ENCODE measurements at places on chromosomes 2 and 18. TPM values are rescaled to one million over a fixed set of nuclear protein-coding genes. Genes with fewer than 3 reads are reported as not detected.

- no peaks in the 10 kb centered on the region for H3K36me3 ChIP-seq
- no peak overlapping the region for H3K27ac ChIP-seq
- peaks cover 68% of the 10 kb centered on the region for H3K4me1 ChIP-seq
- no peak for DNase-seq
These were observed 98.7 kb upstream of the THOC1 start for GRCh38 chr18:366466-367061.

GRCh38 chr2:226690461-226691024 lies 109.1 kb downstream of the IRS1 start:
- no peak for DNase-seq
- H3K4me3 ChIP-seq, result no peak overlapping the region
- no peak overlapping the region for H3K27ac ChIP-seq

GRCh38 chr2:3025261-3025660 lies 352.4 kb downstream of the EIPR1 start:
- no peak for DNase-seq
- no peaks in the 10 kb centered on the region for H3K4me1 ChIP-seq
- no peaks in the 10 kb centered on the region for H3K36me3 ChIP-seq
- no peak overlapping the region for H3K4me3 ChIP-seq
- no peak overlapping the region for H3K27ac ChIP-seq
- peaks cover 4% of the 10 kb centered on the region for H3K27me3 ChIP-seq

DNA sequence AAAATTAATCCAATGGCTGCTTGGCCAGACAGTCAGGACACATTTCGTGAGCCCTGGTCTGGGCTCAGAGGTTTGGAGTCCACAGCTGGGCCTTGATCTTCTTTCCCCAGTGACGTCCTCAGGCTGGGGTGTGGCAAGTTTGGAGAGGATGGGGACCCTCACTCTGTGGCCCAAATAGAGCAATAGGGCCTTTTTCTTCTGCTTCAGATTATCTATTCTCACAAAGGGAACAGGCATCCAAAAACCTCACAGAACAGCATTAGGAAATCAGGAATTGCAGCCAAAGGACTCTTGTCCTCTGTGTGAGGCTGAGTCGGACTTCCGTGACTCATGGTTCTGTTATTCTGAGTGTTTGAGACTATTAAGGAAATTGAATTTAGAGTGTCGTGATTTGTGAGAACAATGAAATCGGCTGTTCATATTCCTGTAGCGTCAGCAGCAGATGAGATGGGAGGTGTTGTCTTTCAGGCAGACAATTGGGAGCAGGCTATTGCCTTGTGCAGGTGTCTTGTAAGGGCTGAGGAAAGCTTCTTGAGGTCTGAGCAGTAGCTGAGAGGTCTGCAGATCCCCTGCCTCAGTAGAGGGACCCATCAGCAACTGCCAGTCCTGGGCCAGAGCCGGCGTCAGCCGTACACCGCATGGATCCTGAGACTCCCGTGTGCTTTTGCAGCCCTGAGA lies 113.8 kb downstream of the SH3RF3 start:
- H3K27me3 ChIP-seq, result peaks cover 13% of the 10 kb centered on the region
- peak overlapping the region; percentile 88 for H3K27ac ChIP-seq
- peaks cover 57% of the 10 kb centered on the region for H3K4me1 ChIP-seq
- DNase-seq, result peak; percentile 83
- H3K4me3 ChIP-seq, result peak overlapping the region; percentile 28

DNA sequence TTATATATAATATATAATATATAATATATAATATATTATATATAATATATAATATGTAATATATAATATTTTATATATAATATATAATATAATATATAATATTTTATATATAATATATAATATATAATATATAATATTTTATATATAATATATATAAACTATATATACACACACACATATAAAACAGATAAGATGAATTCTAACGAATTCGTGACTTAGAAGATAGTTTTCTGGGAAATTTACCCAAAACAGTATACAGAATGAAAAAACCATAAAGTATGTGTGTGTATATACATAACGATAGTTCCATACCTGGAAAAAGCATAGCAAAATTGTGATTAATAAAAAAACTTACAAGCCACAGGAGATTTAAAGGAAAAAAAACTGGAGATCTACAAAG lies 80.6 kb downstream of the THADA start:
- no peak overlapping the region for H3K27ac ChIP-seq
- no peak overlapping the region for H3K4me3 ChIP-seq
- peaks cover 8% of the 10 kb centered on the region for H3K36me3 ChIP-seq
- no peaks in the 10 kb centered on the region for H3K27me3 ChIP-seq
- H3K4me1 ChIP-seq, result peaks cover 48% of the 10 kb centered on the region

GRCh38 chr2:97844311-97844859 lies 131.0 kb downstream of the ZAP70 start:
- no peak for DNase-seq
- H3K27me3 ChIP-seq, result no peaks in the 10 kb centered on the region
- no peak overlapping the region for H3K27ac ChIP-seq
- no peak overlapping the region for H3K4me3 ChIP-seq
- peaks cover 22% of the 10 kb centered on the region for H3K36me3 ChIP-seq

DNA sequence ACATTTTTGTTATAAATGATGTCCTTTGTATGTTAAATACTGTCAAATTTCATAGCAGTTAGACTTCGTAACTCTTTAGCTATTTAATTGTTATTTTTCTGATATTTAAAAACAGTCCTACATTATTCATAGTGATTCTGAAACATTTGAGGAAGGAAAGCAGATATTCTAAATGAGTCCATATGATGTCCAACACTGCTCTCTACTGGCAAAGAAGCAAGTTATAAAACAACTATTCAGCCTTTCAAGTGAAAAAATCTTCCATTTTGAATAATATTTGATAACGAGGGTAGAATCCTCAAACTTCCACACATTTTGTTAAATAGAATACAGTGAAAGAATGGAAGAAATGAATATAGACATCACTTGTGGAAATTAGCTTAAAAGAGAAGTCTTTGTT lies 220.8 kb downstream of the GULP1 start:
- H3K4me3 ChIP-seq, result no peak overlapping the region
- peaks cover 12% of the 10 kb centered on the region for H3K4me1 ChIP-seq
- peaks cover 1% of the 10 kb centered on the region for H3K27me3 ChIP-seq
- no peaks in the 10 kb centered on the region for H3K36me3 ChIP-seq

- no peak overlapping the region for H3K4me3 ChIP-seq
- H3K27ac ChIP-seq, result no peak overlapping the region
- peaks cover 5% of the 10 kb centered on the region for H3K27me3 ChIP-seq
- H3K36me3 ChIP-seq, result no peaks in the 10 kb centered on the region
- peaks cover 20% of the 10 kb centered on the region for H3K4me1 ChIP-seq
- peak; percentile 13 for DNase-seq
These were observed 27.8 kb upstream of the TTC39C start for GRCh38 chr18:23986600-23987359.

GRCh38 chr2:228516019-228516418 lies 334.5 kb upstream of the SPHKAP start:
- no peaks in the 10 kb centered on the region for H3K36me3 ChIP-seq
- no peaks in the 10 kb centered on the region for H3K27me3 ChIP-seq
- H3K27ac ChIP-seq, result no peak overlapping the region
- no peak overlapping the region for H3K4me3 ChIP-seq

DNA sequence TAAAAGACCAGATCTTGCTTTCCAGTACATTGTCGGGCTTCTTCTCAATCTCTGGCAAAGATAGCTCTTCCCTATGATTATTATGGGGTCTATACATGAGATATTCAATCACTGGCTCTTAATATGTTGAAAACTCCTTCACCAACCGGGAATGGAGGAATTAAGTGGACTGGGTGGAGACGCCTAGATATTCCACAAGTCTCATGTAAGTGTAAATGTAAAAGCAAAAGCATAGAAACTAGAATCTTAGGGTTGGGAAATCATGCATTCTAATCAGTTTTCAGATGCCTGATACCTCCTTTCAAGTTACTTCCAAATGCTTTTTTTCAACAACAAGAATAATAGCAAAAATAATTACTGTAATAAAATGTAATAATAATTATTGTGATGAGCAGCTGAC lies 38.0 kb downstream of the DPP4 start:
- H3K27me3 ChIP-seq, result no peaks in the 10 kb centered on the region
- H3K4me3 ChIP-seq, result no peak overlapping the region
- H3K4me1 ChIP-seq, result no peaks in the 10 kb centered on the region
- no peak for DNase-seq

- no peak overlapping the region for H3K27ac ChIP-seq
- no peaks in the 10 kb centered on the region for H3K36me3 ChIP-seq
- H3K4me1 ChIP-seq, result peaks cover 13% of the 10 kb centered on the region
- H3K4me3 ChIP-seq, result no peak overlapping the region
- no peak for DNase-seq
- peaks cover 8% of the 10 kb centered on the region for H3K27me3 ChIP-seq
These were observed 130.2 kb downstream of the OSR1 start for GRCh38 chr2:19228181-19228593.

DNA sequence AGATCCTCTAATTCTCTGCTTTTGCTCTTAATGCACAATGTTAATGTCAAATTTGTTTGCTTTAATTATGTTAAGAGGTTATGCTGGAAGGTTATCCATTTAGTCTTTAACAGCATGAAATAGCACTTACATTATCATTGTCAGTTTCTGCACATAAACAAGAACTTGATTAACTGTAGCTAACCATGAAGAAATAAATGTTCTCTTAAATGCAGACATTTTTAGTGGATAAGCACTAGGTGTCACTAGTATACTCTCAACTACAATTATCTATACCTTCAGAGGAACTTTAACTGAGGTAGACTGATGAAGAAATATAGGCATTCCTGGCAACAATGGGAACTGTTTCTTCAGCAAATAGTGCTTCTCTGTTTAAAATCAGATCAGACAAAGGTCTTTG lies 178.8 kb upstream of the CHST9 start:
- no peaks in the 10 kb centered on the region for H3K36me3 ChIP-seq
- no peaks in the 10 kb centered on the region for H3K27me3 ChIP-seq
- H3K4me1 ChIP-seq, result no peaks in the 10 kb centered on the region
- H3K4me3 ChIP-seq, result no peak overlapping the region
- no peak for DNase-seq
- H3K27ac ChIP-seq, result no peak overlapping the region

DNA sequence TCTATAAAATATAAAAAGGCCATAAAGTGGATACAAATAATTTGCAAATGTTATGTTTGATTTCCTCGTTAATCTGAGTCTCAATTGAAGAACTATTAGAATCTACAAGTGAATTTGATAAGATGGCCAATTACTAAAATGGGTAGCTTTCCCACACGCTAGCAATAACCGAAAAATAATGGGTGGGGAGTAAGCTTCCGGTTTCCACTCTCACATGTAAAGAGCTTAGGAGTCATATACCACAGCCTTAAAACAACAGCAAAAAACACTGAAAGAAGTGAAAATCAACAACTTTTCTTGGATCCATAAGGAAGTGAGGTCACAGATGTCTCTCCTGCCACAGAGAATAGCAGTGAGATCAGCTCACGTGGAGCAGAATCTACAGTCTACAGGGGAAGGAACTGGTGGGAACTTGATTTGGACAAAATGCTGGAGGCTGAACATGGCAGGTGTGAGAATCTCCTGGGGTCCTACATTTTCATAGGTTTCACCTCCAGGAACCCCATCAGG lies 18.6 kb downstream of the THAP4 start:
- H3K27me3 ChIP-seq, result no peaks in the 10 kb centered on the region
- H3K27ac ChIP-seq, result no peak overlapping the region
- peaks cover 6% of the 10 kb centered on the region for H3K4me1 ChIP-seq
- H3K4me3 ChIP-seq, result no peak overlapping the region
- peaks cover 32% of the 10 kb centered on the region for H3K36me3 ChIP-seq
- DNase-seq, result no peak

DNA sequence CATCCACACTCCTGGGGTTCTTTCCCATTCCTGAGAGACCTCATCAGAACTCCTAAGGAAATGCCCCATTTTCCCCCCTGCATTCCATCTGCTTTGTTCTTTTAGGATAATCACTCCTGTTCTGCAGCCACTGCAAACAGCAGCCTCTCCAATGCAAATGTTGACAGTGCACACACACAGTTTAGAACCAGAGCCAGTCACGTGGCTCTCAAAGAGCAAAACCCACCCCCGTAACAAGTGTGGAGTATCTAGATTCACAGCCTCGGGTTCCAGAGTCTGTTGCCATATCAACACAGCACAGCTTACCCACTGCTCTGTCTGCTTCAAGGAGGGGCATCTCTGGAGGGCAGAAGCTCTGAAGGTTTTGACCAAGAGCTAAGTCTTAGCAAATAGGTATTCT lies 180.0 kb downstream of the NAPG start:
- no peak overlapping the region for H3K27ac ChIP-seq
- peaks cover 9% of the 10 kb centered on the region for H3K27me3 ChIP-seq
- no peak for DNase-seq
- H3K36me3 ChIP-seq, result no peaks in the 10 kb centered on the region
- H3K4me1 ChIP-seq, result no peaks in the 10 kb centered on the region
- no peak overlapping the region for H3K4me3 ChIP-seq

- no peak overlapping the region for H3K4me3 ChIP-seq
- peaks cover 47% of the 10 kb centered on the region for H3K27me3 ChIP-seq
- H3K4me1 ChIP-seq, result no peaks in the 10 kb centered on the region
- H3K27ac ChIP-seq, result no peak overlapping the region
- no peaks in the 10 kb centered on the region for H3K36me3 ChIP-seq
- no peak for DNase-seq
These were observed 14.2 kb downstream of the PLEK start for GRCh38 chr2:68379184-68379708.

DNA sequence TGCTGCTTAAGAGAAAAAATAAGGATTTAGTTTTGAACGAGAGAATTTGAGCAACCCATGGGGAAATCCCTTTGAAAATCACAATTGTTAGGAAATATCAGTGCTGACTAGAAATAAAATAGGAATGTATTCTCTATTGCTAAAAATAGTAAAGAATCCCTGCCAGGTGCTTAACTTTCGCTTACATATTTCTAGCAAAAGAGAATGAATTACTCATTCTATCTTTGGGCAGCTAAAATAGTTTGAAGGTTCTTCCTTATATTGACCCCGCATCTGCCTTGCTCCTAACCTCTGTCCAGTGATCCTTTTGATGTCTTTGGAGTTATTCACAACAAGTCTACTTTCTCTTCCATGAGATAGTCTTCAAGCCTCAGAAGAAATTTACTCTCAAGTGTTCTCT lies 103.8 kb downstream of the PLCL1 start:
- H3K36me3 ChIP-seq, result no peaks in the 10 kb centered on the region
- H3K4me3 ChIP-seq, result no peak overlapping the region

GRCh38 chr18:79772865-79773696 lies 24.7 kb upstream of the KCNG2 start:
- DNase-seq, result no peak
- H3K27me3 ChIP-seq, result peaks cover 27% of the 10 kb centered on the region
- peaks cover 4% of the 10 kb centered on the region for H3K36me3 ChIP-seq
- no peaks in the 10 kb centered on the region for H3K4me1 ChIP-seq

GRCh38 chr18:51398104-51398503 lies 200.6 kb upstream of the MEX3C start:
- H3K4me3 ChIP-seq, result no peak overlapping the region
- H3K27me3 ChIP-seq, result peaks cover 1% of the 10 kb centered on the region

Gene RIT2
- not detected for total RNA-seq

Gene SRSF7
- total RNA-seq, result 139 TPM

Gene RBKS
- total RNA-seq, result 3.2 TPM

Gene GDF7
- total RNA-seq, result not detected

Gene ITPRIPL1
- total RNA-seq, result 0.90 TPM
